ENCODE measurements at places on chromosomes 3 and 15.
A peak's percentile ranks its signal among the peaks of the same experiment; 100 is the strongest.

DNA sequence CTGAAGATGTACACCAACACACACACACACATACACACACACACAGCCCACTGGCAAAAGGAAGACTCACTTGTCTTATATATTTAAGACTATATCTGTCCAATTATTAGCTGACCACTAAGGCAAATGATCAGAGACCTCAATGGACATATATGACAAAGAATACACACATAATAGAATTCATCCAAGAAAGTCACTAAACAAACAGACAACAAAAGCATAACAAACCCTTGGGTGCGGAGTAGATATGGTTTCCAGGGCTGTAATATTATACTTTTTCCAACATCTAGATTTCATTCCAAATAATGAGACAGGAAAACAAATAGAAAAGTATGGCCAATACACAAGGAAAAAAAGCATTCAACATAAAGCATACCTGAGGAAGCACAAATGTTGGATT lies 72.3 kb upstream of the PRICKLE2 start:
- no peak for DNase-seq

DNA sequence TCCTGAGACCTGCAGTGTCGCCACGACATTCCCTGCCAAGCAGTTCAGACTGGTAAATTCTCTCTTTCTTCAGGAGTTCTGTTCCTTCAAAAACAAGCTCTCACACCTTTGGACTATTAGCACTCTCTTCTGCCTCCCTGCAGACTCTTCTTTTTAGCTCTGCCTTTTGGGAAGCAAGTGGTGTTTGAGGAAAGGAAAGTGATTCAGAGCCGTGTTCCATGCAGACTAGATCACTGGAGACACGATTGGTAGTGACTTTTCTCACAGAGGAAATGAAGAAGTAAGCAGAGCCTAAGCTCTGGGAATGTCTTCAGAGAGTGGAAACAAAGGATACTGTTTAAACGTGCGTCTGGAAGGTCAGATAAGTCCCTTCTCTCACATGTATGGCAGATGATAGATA lies 270.6 kb upstream of the TPRG1 start:
- peak; percentile 48 for DNase-seq

- DNase-seq = no peak
These were observed 1.0 kb downstream of the TAMM41 start for GRCh38 chr3:11845651-11846050.

GRCh38 chr3:188656196-188656982 lies 502.4 kb downstream of the LPP start:
- DNase-seq = peak; percentile 65

- peak; percentile 51 for DNase-seq
These were observed 19.5 kb downstream of the SETMAR start for GRCh38 chr3:4322635-4323034.
